Progenitor cell of endocrine pancreas (in vitro differentiated cells): ENCODE measurements at places on chromosomes 4 and X.

GRCh38 chr4:113602646-113603228 lies 158.8 kb downstream of the CAMK2D start:
- no peak overlapping the region for H3K4me3 ChIP-seq
- H3K36me3 ChIP-seq, result peaks cover 27% of the 10 kb centered on the region
- no peak overlapping the region for H3K27ac ChIP-seq
- DNase-seq, result no peak
- peaks cover 20% of the 10 kb centered on the region for H3K4me1 ChIP-seq

DNA sequence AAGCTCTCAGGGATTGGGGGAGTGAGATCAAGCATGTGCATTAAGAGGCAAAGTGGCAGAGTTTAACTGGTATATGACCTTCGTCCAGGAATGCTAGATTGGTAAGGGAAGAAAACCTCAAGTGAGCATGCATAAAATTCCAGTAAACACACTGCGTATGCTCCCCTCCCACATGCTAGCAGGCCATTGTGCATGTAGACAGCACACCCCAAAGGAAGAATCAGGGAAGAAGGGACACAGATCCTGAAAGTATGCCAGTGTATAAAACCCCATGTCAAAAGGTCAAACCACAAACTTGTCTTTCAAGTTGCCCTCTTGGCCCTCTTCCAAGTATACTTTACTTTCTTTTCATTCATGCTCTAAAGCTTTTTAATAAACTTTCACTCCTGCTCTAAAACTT lies 405.2 kb upstream of the CNKSR2 start:
- H3K27ac ChIP-seq, result peak overlapping the region; percentile 78
- no peak overlapping the region for H3K4me3 ChIP-seq
- H3K4me1 ChIP-seq, result peaks cover 30% of the 10 kb centered on the region

DNA sequence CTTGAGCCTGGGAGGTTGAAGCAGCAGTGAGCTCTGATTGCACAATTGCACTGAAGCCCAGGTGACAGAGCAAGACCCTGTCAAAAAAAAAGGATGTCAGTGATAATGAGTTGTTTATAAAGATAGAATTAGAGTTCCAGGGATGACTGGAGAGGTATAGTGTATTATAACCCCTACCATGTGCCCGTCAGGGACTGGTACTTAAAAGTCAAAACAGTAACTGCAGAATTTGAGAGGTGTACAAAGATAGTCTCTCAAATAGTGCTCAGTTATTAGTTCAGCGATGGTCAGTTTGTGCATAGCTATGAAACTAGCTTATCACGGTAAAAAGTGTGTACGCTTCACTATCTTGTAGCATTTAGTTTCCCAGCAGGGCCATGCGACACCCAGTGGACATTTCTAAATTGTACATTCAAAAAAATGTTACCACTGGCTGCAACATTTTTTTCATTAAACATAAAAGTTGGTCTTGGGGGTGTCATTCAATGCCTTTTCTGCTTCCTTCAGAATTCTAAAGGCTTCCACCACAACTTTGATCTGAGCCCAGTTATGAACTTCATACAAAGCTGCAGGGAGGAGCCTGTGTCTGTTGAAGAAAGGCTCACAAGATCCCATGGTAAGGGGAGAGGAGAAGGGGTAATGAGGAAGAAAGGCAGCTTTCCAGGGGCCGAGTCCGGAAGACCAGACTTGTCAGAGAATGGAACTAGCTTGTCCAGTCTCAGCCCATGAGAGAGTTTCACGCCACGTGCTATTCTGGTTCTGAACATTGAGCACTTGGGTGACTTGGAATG lies 9.2 kb upstream of the GYG2 start:
- H3K27ac ChIP-seq, result peak overlapping the region; percentile 78
- no peak overlapping the region for H3K4me3 ChIP-seq
- no peaks in the 10 kb centered on the region for H3K36me3 ChIP-seq
- no peaks in the 10 kb centered on the region for H3K27me3 ChIP-seq
- DNase-seq, result no peak

- no peaks in the 10 kb centered on the region for H3K36me3 ChIP-seq
- no peak overlapping the region for H3K4me3 ChIP-seq
- H3K4me1 ChIP-seq, result peaks cover 2% of the 10 kb centered on the region
- no peak overlapping the region for H3K27ac ChIP-seq
- peaks cover 15% of the 10 kb centered on the region for H3K27me3 ChIP-seq
- no peak for DNase-seq
Measured at GRCh38 chr4:15353207-15353606, 74.6 kb upstream of the C1QTNF7 start.

DNA sequence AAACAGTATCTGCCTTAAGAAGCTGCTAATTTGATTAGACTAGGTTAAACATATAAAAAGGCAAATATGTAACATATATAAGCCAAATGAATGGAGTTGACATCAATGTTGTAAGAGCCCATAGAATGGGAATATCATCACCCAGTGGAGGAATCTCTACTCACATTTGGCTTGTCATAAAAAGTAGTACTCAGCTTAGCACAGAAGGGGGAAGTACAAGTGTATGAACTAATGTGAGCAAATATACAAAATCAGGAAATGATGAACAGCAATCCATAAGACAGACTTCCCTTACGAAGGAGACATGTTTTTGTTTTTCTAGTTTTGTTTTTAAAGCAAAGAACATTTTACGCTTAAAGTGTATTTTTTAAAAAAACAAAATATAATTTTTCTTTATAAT lies 74.9 kb downstream of the MAB21L2 start:
- no peaks in the 10 kb centered on the region for H3K4me1 ChIP-seq
- H3K36me3 ChIP-seq, result peaks cover 1% of the 10 kb centered on the region
- no peaks in the 10 kb centered on the region for H3K27me3 ChIP-seq
- H3K4me3 ChIP-seq, result no peak overlapping the region
- DNase-seq, result no peak
- H3K27ac ChIP-seq, result no peak overlapping the region

GRCh38 chrX:12197030-12197429 lies 58.8 kb downstream of the FRMPD4 start:
- no peak overlapping the region for H3K4me3 ChIP-seq
- H3K4me1 ChIP-seq, result no peaks in the 10 kb centered on the region
- no peaks in the 10 kb centered on the region for H3K27me3 ChIP-seq
- no peak for DNase-seq
- H3K27ac ChIP-seq, result no peak overlapping the region

DNA sequence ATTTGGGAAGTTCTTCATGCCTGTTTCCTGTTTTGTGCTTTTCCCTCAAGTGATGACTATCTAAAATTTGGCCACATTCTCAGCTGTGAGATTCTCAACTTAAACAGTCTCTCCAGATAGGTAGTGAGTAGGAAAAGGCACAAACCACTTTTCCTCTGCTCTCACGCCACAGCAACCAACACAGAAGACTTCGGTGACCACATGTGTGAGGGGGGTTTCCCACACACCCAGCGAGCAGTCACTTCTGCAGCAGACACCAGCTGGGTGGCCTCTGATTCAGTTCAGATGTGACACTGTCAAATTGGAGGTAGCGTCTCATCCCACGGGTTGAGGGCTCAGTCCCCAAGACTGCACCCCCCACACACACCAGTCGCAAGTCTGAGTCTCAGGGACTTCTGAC lies 25.1 kb upstream of the CLDN34 start:
- no peak for DNase-seq
- H3K27me3 ChIP-seq, result no peaks in the 10 kb centered on the region
- no peak overlapping the region for H3K27ac ChIP-seq
- H3K4me3 ChIP-seq, result no peak overlapping the region
- peaks cover 13% of the 10 kb centered on the region for H3K36me3 ChIP-seq

DNA sequence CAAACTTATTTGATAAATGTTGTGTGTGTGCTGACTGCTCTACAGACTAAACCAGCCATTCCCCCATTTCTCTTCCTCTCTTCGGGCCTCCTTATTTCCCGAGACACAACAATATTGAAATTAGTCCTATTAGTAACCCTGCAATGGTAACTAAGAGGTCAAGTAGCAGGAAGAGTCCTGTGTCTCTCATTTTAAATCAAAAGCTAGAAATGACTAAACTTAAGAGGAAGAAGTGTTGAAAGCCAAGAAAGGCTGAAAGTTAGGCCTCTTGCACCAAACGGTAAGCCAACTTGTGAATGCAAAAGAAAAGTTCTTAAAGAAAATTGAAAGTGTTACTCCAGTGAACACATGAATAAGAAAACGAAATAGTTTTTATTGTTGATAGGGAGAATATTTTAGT lies 357.8 kb upstream of the SLC7A11 start:
- H3K4me3 ChIP-seq, result no peak overlapping the region
- H3K4me1 ChIP-seq, result peaks cover 6% of the 10 kb centered on the region
- no peaks in the 10 kb centered on the region for H3K36me3 ChIP-seq
- H3K27me3 ChIP-seq, result no peaks in the 10 kb centered on the region
- no peak for DNase-seq
- H3K27ac ChIP-seq, result no peak overlapping the region

DNA sequence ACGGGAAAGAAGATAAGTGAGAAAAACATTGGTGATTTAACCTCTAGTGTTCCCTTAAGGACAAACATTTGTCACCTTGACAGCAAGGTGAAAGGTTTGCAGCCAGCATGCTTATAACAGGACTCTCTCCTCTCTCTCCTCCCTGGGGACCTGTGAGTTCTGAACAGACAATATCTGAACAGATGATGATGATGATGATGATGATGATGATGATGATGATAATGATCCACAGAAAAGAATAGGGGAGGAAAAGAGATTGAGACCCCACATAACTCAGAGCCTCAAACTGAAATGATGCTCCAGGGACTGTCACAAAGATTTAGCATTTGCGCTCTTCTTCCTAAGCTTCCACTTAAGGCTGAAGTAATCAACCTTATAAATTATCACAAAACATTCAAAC lies 103.9 kb downstream of the SLC10A7 start:
- DNase-seq, result no peak
- peaks cover 3% of the 10 kb centered on the region for H3K27me3 ChIP-seq
- H3K4me3 ChIP-seq, result no peak overlapping the region
- no peaks in the 10 kb centered on the region for H3K36me3 ChIP-seq

GRCh38 chr4:67019686-67020437 lies 525.4 kb downstream of the CENPC start:
- no peaks in the 10 kb centered on the region for H3K27me3 ChIP-seq
- peaks cover under 1% of the 10 kb centered on the region for H3K36me3 ChIP-seq
- peak overlapping the region; percentile 62 for H3K27ac ChIP-seq
- no peak overlapping the region for H3K4me3 ChIP-seq
- peaks cover 4% of the 10 kb centered on the region for H3K4me1 ChIP-seq

DNA sequence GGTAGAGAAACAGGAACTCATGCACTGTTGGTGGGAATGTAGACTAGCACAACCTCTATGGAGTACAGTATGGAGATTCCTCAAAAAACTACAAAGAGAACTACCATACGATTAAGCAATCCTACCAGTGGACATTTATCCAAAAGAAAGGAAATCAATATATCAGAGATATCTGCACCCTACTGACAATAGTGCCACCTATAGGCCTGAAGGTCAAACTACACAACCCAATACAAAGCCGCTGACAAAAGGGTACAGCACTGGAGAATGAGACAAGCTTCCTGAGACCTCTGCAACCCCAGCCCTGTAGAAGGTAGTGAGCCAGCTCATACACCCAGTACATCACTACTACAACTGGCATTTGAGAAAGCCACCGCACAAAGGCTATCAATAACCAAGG lies 67.1 kb downstream of the CBR4 start:
- no peak overlapping the region for H3K4me3 ChIP-seq
- DNase-seq, result no peak
- H3K27me3 ChIP-seq, result no peaks in the 10 kb centered on the region
- H3K4me1 ChIP-seq, result no peaks in the 10 kb centered on the region
- H3K27ac ChIP-seq, result no peak overlapping the region

DNA sequence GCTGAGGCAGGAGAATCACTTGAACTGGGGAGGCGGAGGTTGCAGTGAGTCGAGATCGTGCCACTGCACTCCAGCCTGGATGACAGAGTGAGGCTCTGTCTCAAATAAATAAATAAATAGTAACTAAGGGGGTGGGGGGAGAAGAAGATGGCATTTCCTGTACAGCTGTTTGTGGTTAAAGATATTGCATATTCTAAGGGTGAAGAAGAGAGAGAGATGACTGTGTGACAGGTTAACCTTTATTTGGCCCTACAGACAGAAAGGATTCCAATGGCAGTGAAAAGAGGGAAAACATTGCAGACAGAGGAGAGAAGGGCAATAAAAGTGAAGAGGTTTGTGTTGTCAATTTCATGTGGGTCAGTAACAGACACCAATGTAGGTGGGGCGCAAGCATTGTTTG lies 9.4 kb downstream of the TASL start:
- no peak overlapping the region for H3K27ac ChIP-seq
- no peaks in the 10 kb centered on the region for H3K27me3 ChIP-seq
- H3K36me3 ChIP-seq, result no peaks in the 10 kb centered on the region
- no peak overlapping the region for H3K4me3 ChIP-seq

- no peak for DNase-seq
- no peak overlapping the region for H3K4me3 ChIP-seq
- peaks cover 1% of the 10 kb centered on the region for H3K4me1 ChIP-seq
- peak overlapping the region; percentile 3 for H3K27ac ChIP-seq
- H3K27me3 ChIP-seq, result no peaks in the 10 kb centered on the region
- H3K36me3 ChIP-seq, result no peaks in the 10 kb centered on the region
Measured at GRCh38 chr4:28443801-28444412, 1583.3 kb downstream of the STIM2 start.

GRCh38 chr4:174373821-174374220 lies 90.1 kb downstream of the CEP44 start:
- H3K27ac ChIP-seq, result no peak overlapping the region
- no peaks in the 10 kb centered on the region for H3K36me3 ChIP-seq
- H3K4me3 ChIP-seq, result no peak overlapping the region
- no peak for DNase-seq

GRCh38 chr4:7770224-7771050 lies 169.2 kb downstream of the AFAP1 start:
- H3K27me3 ChIP-seq, result no peaks in the 10 kb centered on the region
- no peak for DNase-seq
- H3K4me1 ChIP-seq, result peaks cover 4% of the 10 kb centered on the region
- peaks cover 15% of the 10 kb centered on the region for H3K36me3 ChIP-seq
- H3K27ac ChIP-seq, result no peak overlapping the region
- no peak overlapping the region for H3K4me3 ChIP-seq

DNA sequence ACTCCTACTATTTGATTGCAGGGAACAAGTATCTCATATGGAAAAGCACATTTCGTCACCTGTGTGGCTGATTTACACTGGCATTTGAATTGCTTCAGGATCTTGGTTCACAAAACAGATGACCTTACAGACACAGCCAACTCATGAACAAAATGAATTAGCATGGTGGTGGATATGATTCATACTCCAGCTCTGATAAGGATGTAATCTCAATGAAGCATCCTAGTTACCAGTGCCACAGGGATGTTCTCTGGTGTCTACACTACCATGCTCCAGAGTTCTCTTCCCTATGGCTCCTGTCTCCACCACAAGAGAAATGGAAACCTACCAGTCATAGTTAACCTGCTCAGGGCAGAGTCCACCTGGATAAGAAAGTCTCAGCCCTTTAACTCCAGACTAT lies 40.7 kb downstream of the TEC start:
- no peak overlapping the region for H3K4me3 ChIP-seq
- DNase-seq, result no peak
- H3K27me3 ChIP-seq, result no peaks in the 10 kb centered on the region
- H3K27ac ChIP-seq, result no peak overlapping the region
